ENCODE measurements at places on chromosomes 11 and 22. TPM values are rescaled to one million over a fixed set of nuclear protein-coding genes. Genes with fewer than 3 reads are reported as not detected.

DNA sequence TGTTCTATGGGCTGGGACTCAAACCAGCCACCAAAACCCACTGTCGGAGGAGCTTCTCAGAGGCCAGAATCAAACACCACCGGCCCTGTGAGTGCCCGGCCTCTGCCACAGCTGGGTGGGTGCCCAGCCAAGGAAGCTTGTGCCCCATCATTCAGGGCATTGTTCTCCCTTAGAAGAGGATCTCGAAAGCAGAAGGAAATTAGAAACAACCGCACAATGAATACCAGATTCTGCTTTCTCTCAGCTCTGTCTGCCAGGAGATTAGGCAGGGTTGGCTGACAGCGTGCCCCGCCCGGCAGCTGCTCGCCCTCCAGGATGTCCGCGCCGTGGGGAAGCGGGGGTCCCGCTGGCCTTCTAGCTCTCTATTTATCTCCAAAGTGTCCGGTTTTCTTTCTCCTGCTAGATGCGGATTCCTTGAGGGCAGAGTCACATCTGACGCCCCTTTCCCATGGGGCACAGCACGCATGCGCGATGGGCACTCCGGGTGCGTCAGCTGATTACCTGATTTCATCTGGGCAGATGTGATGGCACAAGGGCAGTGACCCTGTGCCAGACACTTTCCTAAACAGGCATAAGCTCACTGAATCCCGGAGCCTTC, 25.5 kb downstream of the SCGB1A1 start:
- DNase-seq, result peak; percentile 76

DNA sequence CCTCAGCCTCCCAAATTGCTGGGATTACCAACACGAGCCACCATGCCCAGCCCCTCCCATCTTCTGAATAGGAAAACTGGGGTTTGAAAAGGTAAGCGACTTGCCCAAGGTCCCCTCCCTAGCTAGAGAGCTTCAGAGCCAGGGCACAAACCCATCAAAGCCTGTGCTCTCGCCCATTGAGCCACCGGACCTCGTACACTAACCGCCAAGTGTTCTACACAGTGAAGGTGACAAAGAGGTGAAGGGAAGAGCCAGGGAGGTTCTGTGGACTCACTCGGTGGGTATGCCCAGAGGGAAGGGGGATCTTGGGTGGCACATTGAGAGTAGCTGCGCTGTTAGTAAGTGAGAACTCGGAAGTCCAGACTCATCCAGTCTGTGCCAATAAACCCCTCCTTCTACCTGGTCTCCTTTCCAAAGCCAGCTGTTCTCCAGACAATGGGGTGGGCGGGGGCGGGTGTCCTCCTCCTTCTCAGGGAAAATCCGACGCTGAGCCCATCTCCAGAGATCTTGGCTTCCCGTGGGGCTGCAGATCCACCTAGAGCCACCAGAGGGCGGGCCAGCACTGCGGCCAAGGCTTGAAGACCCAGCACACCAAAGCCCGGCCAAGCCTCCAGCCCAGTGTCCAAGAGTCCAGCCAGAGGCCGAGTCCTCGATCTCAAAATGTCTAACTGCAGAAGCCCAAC, 3.2 kb upstream of the RTN4RL2 start:
- peak; percentile 76 for DNase-seq

DNA sequence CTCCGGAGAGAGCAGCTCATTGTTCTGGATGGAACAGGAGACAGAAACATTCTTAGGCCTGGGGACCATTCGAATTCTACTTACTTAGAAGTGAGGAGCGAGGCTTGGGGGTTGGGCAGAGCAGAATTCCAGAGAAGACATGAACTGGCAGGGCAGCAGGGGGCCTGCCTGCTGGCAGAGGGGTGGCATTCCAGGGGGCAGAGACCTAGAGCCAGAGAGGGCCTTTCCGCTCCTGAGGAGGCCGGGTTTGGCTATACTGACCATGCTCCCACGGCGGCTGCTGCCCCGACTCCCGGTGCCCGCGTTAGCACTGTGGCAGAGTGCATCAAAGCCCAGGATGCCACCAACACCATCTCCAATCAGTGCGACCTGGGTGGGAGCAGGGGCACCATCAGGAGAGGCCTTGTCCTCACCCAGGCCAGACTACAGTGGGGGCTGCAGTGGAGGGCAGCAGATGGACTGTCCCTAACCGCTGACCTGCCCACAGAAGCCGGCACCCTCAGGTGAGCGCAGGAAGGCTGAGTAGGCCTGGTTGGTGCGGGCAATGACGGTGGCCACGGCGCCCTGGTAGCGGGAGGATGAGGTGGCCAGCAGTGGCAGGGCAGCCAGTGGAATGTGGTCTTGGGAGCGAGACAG, 7.4 kb downstream of the PITPNM1 start:
- DNase-seq, result no peak

- no peak for DNase-seq
Observed at GRCh38 chr22:50199829-50200460, 866 bp upstream of the SELENOO start.

- DNase-seq, result peak; percentile 88
Observed at GRCh38 chr22:31122532-31123291, at the start of gene INPP5J. Gene INPP5J, plus strand, starts transcription at chr22:31122966. Its CDS starts 49 bp downstream, at chr22:31123015.

- no peak for DNase-seq
Observed at GRCh38 chr22:44413211-44413610, 84.8 kb downstream of the RTL6 start.

- no peak for DNase-seq
Observed at GRCh38 chr11:40405614-40406013, 1053.8 kb downstream of the LRRC4C start.

- no peak for DNase-seq
Observed at GRCh38 chr22:17655289-17655688, 16.7 kb downstream of the BCL2L13 start.

DNA sequence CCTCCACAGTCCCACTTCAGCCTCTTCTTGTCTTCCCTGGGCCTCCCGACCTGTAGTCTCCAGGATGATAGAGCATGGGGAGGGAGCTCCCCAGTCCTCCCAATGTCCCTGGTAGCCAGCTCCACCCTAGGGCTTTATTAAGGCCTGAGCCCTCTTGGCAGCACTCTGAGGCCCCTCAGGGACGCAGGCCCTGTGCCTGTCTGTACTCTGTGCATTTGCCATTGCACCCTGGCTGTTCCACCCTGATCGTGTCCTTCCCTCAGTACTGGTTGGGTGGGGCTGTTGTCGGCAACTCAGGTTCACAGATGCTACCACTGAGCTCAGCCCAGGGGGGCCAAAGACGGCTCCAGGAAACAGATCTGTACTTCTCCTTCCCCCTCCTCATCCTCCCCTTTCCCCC, 7.2 kb downstream of the SSTR3 start:
- DNase-seq, result no peak

Gene MS4A6E
- polyA plus RNA-seq, result not detected

Gene XKR3
- not detected for polyA plus RNA-seq

Gene LRFN4
- 15.7 TPM for polyA plus RNA-seq

All from large intestine (tissue), 12 donors.